ENCODE measurements at places on chromosomes 12 and 14.

DNA sequence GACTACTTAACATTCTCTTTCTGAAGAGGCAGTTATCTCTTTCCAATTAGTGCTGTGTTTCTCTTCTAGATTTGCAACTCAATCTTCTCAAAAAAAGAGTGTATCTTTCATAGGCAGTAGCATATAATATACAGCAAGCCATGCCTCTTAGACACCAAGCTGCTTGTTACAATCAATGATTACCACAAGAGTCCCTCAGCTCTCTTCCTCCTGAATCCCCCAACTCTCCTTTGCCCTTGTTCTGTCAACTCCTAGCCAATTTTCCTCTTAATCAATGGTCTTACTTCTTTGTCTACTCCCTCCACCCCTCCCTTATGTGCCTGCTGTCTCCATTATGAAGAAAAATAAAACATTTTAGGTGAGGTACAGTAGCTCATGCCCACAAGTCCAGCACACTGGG is 2.6 kb downstream of the TMTC1 start:
- DNase-seq, result no peak

- DNase-seq, result no peak
Observed at GRCh38 chr14:24850072-24850471, 199.9 kb downstream of the STXBP6 start.

GRCh38 chr14:29705801-29706200 is 221.8 kb downstream of the PRKD1 start:
- DNase-seq, result no peak

GRCh38 chr14:99039331-99040041 is 232.5 kb downstream of the BCL11B start:
- DNase-seq, result no peak

- DNase-seq, result no peak
Observed at GRCh38 chr12:79433465-79434072, 257.2 kb downstream of the PAWR start.

DNA sequence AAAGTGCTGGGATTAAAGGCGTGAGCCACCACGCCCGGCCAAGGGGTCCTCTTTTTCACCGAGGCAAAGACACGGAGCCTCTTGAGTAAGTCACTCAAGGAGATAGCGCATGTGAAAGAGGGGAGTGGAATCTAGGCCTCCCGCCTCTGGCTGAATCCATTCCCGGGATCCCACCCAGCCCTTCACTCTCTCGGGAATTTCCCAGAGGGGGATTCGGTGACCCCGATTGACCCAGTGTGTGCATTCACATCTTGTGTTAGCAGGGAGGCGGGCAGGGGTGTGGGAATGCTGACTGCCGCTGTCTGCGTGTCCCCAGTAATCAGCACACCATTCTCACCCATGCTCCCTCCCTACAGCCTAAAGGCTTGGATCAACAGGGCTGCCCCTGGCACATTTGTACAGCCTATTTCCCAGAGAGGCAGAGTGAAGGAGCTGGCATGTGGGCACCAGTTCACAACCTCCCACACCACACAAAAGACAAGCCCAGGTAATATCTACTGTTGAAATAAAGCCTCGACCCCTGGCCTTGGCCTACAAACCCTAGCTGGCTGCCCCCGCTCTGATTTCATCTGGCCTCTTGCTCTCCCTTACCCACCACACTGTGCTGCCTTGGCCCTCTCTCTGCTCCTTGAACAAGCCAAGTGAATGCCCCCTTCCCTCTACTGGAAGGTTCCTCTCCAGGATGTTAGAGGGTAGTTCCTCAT is 1.3 kb upstream of the LTBP2 start:
- no peak for DNase-seq

- DNase-seq, result no peak
Observed at GRCh38 chr14:58826845-58827686, 189.3 kb downstream of the DACT1 start.
